ENCODE measurements at places on chromosomes 4 and X. TPM values are rescaled to one million over a fixed set of nuclear protein-coding genes. Genes with fewer than 3 reads are reported as not detected.
A peak's percentile ranks its signal among the peaks of the same experiment; 100 is the strongest.

Gene AIFM1
- total RNA-seq: 46.9 TPM

Gene TMEM184C
- total RNA-seq: 26.1 TPM

DNA sequence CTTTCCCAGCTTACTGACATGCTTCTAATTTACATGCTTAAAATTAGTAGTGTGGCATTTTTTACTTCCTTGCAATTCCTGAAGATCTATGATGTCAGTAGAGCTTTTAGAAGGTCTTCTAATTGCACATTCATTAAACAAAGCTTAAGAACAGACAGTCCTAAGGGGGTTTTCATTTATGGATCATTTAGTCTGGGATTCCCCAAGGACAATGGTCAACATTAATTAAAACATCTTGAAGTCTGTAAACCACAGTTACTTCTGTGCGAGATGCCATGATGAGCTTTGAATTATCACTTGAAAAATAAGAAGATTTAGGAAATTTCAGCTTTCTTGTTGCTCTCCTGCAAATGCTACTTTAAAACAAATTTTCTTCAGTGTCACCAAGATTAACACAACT is 20.2 kb downstream of the ANXA3 start:
- no peaks in the 10 kb centered on the region for H3K36me3 ChIP-seq
- no peak overlapping the region for H3K4me3 ChIP-seq
- no peak for DNase-seq
- H3K4me1 ChIP-seq: peaks cover 23% of the 10 kb centered on the region
- H3K27ac ChIP-seq: no peak overlapping the region
- H3K27me3 ChIP-seq: no peaks in the 10 kb centered on the region

- DNase-seq: no peak
- no peak overlapping the region for H3K27ac ChIP-seq
- H3K4me3 ChIP-seq: no peak overlapping the region
- no peaks in the 10 kb centered on the region for H3K27me3 ChIP-seq
- no peaks in the 10 kb centered on the region for H3K4me1 ChIP-seq
Measured at GRCh38 chrX:15985937-15986336, 131.3 kb upstream of the AP1S2 start.

DNA sequence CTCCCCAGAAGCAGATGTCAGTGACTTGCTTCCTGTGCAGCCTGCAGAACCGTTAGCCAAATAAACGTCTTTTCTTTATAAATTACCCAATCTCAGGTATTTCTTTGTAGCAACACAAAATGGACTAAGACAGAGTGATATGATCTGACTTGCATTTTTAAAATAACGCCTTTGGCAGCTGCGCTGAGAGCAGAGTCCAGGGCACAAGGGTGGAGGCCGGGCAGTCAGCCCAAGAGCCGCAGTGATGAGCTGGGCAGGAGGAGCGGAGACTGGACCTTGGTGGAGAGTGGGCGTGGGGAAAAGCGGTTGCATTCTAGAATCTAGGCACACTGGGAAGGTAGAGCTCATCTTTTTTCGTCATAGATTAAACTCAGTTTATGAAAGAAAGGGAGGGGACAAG is 56.5 kb upstream of the ACSL1 start:
- H3K27me3 ChIP-seq: no peaks in the 10 kb centered on the region
- H3K4me1 ChIP-seq: peaks cover 53% of the 10 kb centered on the region
- no peak overlapping the region for H3K4me3 ChIP-seq
- DNase-seq: no peak

GRCh38 chrX:20727447-20727846 is 460.7 kb upstream of the RPS6KA3 start:
- no peak overlapping the region for H3K27ac ChIP-seq
- no peaks in the 10 kb centered on the region for H3K36me3 ChIP-seq
- H3K4me3 ChIP-seq: no peak overlapping the region

DNA sequence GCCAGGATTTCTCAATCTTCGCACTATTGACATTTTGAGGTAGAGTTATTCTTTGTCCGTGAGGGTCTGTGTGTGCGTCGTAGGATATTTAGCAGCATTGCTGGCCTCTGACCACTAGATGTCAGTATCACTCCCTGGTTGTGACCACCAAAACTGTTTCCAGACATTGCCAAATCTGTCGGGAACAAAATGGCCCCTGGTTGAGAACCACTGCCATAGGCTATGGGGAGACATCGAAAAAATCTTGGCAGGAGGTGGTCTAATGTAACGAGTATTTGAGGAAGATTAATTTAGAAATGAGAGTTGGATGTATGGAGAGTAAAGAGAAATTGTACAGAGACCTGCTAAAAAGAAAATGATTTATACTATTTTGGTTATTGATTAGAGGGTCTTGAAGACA is 108.4 kb downstream of the DOCK11 start:
- H3K27ac ChIP-seq: no peak overlapping the region
- no peaks in the 10 kb centered on the region for H3K27me3 ChIP-seq
- H3K4me3 ChIP-seq: no peak overlapping the region
- peak; percentile 50 for DNase-seq

DNA sequence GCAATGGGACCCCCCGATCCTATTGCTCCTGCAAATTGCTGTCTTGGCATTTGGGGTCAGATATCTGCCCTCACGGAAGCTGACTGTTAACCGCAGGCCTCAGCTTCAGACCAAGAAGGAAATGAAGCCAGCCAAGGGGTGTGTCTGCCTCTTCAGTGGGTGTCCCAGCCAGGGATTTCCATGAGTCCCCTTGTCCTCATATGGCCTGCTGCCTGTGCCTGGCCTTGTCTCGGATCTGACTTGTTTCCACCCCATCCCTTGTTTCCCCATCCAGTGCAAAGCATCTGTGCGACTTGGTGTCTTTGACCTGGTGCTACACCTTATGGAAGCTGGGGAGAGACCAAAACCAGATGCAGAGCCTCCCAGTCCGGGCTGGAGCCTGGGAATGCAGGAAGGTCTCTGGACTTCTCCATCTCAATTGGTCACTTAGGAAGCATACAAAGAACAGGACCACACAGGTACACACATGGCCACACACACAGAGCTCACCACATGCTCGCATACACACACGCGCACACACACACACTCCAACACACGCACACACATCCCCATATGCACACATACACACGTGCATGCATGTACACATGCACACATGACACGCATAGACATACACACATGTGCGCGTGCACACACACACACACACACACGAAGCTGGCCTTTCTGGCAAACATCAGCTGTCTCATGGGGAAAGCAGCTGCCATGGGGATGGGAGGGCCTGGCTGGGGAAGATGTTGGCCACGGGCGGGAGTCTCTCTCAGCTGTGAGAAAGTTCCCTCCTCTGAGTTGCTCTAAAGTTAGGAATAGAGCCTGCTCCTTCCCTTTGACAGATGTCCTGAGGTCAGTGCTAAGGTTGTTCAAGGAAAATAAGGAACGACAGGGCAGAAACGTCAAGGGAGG is 65.5 kb downstream of the CRMP1 start:
- peaks cover 3% of the 10 kb centered on the region for H3K36me3 ChIP-seq
- DNase-seq: no peak
- no peaks in the 10 kb centered on the region for H3K4me1 ChIP-seq
- H3K4me3 ChIP-seq: no peak overlapping the region
- H3K27ac ChIP-seq: no peak overlapping the region

Gene CLCN3
- 23.7 TPM for total RNA-seq

GRCh38 chr4:18406264-18406663 is 384.7 kb upstream of the LCORL start:
- H3K27me3 ChIP-seq: no peaks in the 10 kb centered on the region
- H3K36me3 ChIP-seq: no peaks in the 10 kb centered on the region
- DNase-seq: no peak
- no peak overlapping the region for H3K4me3 ChIP-seq
- no peaks in the 10 kb centered on the region for H3K4me1 ChIP-seq

DNA sequence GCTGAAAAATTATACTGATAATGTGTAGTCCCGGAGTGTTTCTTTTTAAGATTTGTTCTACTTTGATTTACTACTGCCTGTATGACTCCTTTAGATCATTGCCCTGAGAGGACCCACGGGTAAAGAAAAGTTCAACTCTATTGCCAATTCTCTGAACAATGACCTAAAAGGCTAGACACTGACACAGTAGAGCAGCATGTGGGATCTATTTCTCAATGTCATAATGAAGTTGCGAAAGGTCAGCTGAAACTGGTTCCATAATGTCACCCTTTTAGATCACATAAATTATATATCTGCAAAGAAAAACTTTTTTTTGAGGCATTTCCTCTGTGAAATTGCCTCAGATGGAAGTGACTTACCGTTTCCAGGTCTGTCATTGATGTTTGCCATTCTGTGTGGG is 67.4 kb downstream of the GLRB start:
- no peaks in the 10 kb centered on the region for H3K27me3 ChIP-seq
- DNase-seq: no peak
- no peaks in the 10 kb centered on the region for H3K4me1 ChIP-seq
- no peaks in the 10 kb centered on the region for H3K36me3 ChIP-seq
- H3K4me3 ChIP-seq: no peak overlapping the region

GRCh38 chr4:30839583-30840520 is 119.7 kb downstream of the PCDH7 start:
- no peak for DNase-seq
- no peaks in the 10 kb centered on the region for H3K4me1 ChIP-seq
- no peaks in the 10 kb centered on the region for H3K36me3 ChIP-seq
- no peak overlapping the region for H3K27ac ChIP-seq
- H3K4me3 ChIP-seq: no peak overlapping the region

Gene REPS2
- 0.84 TPM for total RNA-seq

- no peak overlapping the region for H3K27ac ChIP-seq
- no peak overlapping the region for H3K4me3 ChIP-seq
- no peaks in the 10 kb centered on the region for H3K36me3 ChIP-seq
- H3K4me1 ChIP-seq: no peaks in the 10 kb centered on the region
- no peak for DNase-seq
Measured at GRCh38 chrX:145213504-145213903, 33.8 kb upstream of the SPANXN1 start.

DNA sequence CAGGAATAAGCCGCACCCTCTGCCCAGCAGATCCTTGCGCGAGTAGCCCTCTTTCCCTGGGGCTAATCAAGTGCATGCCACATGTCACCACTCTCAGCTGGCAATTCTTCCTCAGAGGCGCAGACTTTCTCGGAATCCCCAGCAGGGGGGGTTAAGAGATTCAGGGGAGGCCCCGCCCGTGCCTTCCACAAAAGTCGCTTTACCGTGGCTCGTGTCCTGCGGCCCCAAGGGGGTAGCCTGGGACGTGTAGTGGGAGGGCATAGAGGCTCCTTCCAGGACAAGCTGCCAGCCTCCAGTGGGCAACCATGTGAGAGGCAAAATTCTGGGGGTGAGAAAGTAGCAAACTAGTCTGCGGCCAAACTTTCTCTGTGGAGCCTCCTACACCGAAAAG is 652 bp downstream of the SRPX start:
- no peaks in the 10 kb centered on the region for H3K36me3 ChIP-seq
- peaks cover 2% of the 10 kb centered on the region for H3K27me3 ChIP-seq
- no peak overlapping the region for H3K4me3 ChIP-seq
- H3K27ac ChIP-seq: no peak overlapping the region
- DNase-seq: no peak

DNA sequence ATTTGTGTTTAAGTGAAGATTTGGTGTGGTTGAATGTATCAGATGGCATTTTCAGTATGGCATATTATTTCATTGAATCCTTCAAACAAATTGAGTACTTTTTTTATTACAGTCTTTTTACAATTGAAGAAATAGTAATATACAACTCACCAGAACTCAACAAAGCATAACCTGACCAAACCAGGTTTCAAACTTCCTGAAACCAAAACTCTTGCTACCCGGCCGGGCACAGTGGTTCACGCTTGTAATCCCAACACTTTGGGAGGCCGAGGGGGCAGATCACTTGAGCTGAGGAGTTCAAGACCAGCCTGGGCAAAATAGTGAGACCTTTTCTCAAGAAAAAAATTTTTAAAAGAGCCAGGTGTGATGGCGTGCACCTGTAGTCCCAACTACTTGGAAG is 94.2 kb downstream of the UBE2K start:
- no peak overlapping the region for H3K27ac ChIP-seq
- H3K27me3 ChIP-seq: no peaks in the 10 kb centered on the region
- H3K4me3 ChIP-seq: no peak overlapping the region
- peaks cover 3% of the 10 kb centered on the region for H3K4me1 ChIP-seq

Gene FAM53A
- 0.62 TPM for total RNA-seq

DNA sequence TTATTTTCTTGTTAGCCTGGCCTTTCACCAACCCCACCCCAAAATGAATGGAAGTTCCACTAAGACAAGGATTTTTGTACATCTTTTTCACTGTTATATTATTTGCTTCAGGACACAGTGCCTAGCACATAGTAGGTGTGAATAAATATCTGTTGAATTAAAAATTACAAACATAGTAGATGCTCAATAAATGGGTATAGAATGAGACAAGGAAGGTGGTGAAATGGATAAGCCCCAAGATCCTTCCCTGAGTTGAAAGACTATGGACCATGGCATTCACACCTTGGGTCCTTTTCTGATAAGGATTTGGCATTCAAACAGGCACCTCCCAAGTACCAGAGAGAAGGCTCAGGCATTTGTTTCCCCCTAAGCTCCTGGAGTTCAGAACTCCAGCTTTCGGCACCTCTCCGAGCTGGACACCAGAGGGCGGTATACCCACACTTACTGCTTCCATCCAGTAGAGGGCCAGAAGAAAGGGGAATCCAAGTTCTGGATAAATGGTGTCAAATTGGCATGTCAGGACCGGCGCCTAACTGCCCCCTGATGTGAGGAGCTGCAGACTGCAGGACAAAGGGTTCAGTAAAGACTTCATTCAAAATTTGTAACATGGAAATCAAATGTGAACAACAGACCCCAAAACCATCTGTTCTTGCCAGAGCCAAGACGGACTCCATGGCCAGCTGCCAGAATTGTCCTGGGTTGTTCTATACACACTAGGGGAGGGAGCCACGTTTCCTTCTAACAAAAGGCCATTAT is 193.0 kb downstream of the GPC3 start:
- no peak overlapping the region for H3K4me3 ChIP-seq
- peak; percentile 49 for DNase-seq

Gene S100P
- 348 TPM for total RNA-seq

DNA sequence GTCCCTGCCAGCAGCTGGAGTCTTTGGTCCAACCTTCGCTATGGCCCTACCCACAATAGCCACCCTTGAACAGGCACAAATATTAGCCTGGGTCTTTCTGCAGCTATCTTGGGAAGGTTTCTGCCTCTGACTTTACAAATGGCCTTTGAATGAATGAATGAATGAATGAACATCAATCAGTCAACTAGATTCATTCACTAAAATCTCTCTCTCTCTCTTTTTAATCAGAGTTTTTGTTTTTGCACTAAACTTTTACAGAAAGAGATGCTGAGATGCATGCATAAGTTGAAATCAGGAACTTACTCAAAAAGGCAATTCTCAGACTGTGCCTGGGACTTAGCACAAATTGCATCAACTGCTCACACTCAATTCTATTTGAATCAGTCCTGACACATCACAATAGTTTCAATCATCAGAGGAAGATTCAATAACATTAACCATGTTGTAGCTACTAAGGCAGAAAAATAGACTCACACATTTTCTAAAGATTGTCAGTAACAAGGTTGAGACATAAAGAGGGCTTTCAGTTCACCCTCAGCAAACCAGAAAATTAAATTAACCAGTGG is 55.0 kb downstream of the ANXA3 start:
- H3K27me3 ChIP-seq: no peaks in the 10 kb centered on the region
- H3K36me3 ChIP-seq: no peaks in the 10 kb centered on the region
- H3K27ac ChIP-seq: no peak overlapping the region
- DNase-seq: no peak
- H3K4me3 ChIP-seq: no peak overlapping the region

All from HepG2 (cell line).